ENCODE measurements at places on chromosomes 7 and 10.

DNA sequence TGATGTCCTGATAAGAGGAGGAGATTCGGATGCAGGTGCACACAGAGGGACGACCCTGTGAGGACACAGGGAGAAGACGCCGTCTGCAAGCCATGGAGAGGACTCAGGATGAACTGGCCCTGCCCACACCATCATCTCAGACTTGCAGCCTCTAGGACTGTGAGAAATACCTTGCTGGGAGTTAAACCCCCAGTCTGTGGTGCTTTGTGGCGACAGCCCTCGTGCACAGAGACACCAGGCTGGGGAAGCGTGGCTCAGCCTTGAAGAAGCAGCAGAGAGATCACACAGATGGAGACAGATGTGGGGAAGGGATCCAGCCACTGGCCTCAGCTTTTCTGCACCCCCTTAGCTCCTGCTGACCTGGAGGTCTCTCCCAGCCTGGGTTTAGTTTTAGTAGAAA is 26.3 kb upstream of the PITRM1 start:
- no peak for DNase-seq

GRCh38 chr10:11887381-11888227 is 64.4 kb downstream of the PROSER2 start:
- DNase-seq = no peak

DNA sequence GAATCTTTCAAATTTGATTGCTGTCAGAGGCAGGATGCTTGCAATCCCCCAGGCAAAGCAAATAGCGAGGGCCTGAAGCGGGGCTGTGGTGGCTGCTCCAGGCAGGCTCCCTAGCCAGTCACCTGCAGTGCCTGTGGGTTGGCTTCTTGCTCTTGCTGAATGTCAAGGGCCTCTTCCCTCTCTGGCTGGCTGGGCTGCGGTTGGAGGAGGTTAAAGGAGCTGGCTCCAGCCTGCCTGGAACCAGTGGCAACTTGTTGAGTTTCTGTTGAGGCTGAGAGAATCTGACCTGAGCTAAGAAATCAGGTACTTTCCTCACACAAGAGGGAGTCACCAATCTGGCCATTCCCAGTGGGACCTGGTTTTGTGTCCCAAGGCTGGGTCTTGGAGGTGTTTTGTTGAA is 134.7 kb downstream of the TMEM178B start:
- no peak for DNase-seq

DNA sequence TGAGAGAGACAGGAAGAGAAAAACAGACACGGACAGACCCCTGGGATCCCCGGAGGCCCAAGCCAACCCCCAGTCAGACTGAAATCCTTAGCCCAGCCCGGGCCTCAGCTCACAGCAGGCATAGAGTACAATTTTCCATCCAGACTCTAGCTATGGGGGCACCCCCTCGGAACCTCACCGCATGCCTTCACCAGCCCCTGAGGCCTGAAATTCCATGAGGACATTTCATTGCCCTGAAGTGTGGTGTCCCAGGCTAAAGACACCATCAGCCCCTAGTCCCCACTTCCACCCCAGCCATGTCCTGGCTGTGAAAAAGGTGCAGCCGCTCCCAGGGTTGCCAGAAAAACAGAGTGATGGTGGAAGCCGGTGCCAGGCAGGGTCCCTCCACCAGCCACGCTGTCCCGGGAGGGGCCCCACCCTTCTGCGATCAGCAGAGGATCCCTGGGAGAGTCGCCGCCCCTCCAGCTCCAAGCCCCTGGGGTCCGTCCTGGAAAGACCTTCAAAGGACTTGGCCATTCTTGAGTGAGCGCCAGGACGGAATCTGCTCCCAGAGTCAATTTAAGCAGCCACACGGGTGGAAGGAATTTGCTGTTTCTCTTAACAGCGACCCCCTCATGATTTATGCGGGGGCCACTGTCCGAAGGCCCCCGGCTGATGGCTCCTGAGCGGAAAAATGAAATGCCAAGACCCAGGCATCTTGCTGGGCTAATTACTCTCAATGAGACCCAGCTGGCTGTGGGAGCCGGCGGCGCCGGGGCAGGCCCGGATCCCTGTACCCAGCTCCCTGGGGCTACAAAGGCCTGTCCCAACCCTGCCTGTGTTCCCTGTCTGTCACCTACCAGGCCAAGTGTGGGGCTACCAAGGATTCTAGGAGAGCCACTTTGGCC is 23.2 kb downstream of the MYL10 start:
- no peak for DNase-seq

DNA sequence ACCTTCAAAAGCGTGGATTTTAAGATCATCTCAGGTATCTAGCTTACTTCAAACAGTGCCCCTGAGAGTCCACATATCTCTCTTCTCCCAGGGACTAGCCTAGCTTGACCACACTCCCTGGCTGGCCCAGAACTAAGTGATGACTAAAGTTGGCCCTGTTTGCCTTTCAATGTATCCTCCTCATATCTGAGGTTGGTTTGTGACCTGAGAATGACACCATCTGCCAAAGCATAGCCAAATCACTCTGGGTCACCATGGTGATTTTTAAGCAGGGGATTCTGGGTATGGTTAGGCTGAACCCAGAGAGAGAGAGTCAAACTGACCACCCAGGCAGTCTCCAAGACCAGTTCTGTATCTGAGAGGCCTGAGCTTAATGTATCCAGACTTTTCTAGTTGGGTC is 16.2 kb downstream of the CNNM1 start:
- no peak for DNase-seq
